Activated naive CD4-positive, alpha-beta T cell treated with Interleukin-2 at 50 U/mL for 16 hours (primary cell): ENCODE measurements at places on chromosomes 13 and 19.

- no peak for DNase-seq
These were observed 16.2 kb downstream of the LACC1 start for GRCh38 chr13:43895940-43896339.

- DNase-seq, result no peak
These were observed 42.7 kb downstream of the ANKRD10 start for GRCh38 chr13:110872034-110872767.

DNA sequence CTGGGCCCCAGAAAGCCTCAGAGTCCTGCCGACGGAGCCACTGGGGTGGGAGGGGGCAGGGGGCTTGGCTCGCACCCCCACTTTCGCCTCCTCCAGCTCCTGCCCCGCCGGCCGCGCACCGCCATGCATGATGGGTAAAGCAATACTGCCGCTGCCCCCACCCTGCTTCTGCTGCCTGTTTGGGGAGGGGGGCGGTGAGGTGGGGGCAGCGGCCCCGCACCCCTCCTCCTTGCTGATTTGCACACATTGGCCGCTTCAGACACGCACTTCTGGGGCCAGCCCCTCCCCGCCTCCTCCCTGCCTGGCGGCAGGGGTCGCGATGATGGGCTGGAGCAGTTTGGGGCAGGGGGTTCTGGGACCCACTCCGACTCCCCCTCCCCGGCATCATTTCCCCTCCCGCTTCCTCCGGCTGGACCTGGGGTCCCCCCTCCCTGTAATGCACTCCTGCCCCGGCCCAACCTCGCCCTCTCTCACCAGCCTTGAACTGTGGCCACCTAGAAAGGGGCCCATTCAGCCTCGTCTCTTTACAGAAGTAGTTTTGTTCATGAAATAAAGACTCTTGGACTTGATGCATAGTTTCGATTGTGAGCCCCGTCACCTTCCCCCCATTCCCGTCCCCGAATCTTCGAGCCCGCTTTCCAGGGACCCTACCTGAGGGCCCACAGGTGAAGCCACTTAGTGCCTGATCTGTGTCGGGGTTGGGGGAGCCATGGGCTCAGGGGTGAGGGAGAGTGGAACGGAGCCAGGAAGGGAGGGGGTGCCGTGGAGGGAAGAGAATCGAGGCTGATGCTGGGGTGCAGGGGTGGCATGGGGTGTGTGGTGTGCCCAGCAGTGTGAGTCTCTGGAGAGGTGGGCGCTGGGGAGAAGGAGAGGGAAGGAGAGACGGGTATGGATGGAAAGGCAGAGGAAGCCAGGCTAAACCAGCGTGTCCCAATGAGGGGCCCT, 1.4 kb upstream of the HPN start:
- no peak for DNase-seq

- no peak for DNase-seq
These were observed 31.1 kb downstream of the RDH8 start for GRCh38 chr19:10044390-10044789.

GRCh38 chr13:99542788-99543406, 41.6 kb downstream of the TM9SF2 start:
- peak; percentile 53 for DNase-seq

GRCh38 chr13:110409581-110409992, 102.5 kb downstream of the COL4A2 start:
- no peak for DNase-seq

DNA sequence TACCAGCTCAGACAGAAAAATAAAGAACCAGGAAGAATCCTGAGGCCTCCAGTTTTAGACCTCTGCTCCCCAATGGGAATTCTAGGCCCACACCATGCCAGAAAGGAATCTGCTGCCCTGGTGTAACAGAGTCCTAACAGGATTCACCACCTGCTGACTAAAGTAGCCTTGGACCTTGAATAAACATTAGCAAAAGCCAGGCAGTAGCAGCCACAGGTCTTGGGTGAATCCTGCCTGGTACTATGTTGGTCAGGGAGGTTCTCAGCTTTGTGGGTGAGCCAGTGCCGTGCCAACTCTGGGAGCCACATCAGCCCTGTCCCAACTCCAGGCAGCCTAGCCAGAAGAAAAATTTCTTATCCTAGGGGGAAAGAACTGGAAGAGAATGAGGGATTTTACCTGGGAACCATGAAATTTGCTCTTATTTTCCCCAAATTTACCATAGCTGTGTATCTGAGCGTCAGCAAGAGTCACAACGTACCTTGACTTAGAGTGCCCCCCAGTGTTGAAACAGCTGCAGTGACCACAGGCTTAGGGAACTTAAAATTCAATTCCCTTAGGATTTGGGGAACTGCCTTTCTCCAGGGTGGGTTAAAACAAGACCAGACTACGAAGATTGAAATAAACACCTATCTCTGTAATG, 1895.6 kb upstream of the PRR20A start:
- no peak for DNase-seq

GRCh38 chr13:25114220-25114619, 18.3 kb downstream of the PABPC3 start:
- DNase-seq, result peak; percentile 50

GRCh38 chr13:96020155-96020575, 33.0 kb downstream of the UGGT2 start:
- DNase-seq, result no peak

DNA sequence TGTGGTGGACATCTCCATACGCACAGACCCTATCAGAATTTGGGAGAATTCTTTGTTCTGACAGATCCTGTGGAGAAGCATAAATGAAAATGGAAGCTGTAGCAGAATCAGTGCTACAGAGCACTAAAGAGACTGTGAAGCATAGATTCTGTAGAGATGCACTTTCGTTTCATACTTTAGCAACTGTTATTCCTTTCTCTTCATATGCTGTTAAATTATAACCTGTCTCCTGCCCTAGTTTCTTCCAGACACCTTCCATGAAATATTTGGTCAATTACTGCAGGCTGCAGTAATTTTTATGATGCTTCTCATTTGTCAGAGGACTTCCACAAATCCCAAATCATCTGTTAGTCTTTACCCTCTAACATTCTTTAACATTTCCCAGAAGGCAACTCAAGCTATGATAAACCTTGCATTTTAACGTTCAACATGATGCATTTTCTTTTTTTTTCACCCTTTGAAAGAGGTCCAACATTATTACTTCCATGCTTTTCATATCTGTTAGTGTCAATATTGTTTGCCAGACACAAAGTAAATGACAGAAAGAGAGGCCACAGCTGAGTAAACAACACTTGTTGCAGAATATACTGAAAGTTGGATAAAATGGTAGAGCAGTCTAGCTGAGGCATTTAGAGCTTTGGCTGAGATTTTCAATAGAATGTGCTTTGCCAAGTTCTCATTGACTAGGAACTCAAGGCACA, 412.7 kb downstream of the LMO7 start:
- no peak for DNase-seq

- DNase-seq, result no peak
These were observed 23.7 kb downstream of the ADPRHL1 start for GRCh38 chr13:113429608-113429985.

GRCh38 chr19:9671655-9672054, 3.2 kb downstream of the ZNF562 start:
- no peak for DNase-seq

DNA sequence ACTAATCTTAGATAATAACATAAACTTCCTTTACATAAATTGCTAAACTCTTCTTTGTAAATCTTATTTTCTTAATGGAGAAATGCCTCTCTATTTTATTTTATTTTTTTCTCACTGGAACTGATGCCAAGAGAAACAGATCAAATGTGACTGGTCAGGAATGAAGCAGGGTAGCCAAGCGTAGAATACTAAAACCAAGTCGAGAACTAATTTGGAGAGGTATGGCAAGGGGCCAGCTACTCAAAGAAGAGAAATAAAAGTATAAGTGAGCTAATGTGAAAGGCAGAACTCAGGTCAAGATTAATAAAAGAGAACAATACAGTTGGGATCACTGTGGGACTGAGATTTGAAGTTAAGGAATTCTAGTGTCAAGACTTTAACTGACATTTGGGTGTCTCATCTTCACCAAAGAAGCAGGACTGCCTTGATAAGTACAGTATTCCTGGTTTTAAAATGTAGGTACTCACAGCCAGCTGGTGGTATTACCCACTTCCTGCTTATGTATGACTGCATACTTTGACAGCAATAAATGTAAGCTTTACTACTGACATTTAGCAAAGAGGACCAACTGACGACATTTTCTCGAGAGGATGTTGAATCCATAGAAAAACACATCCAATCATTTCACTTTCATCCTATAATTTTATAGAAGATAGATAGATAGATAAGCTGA, 1192.2 kb downstream of the EFNB2 start:
- DNase-seq, result no peak

- peak; percentile 94 for DNase-seq
These were observed at the start of the genes ZNF568 and ZNF829 for GRCh38 chr19:36915992-36916830. Gene ZNF568, plus strand, starts transcription at chr19:36916332. Its CDS starts 6,439 bp downstream, at chr19:36922771. Gene ZNF829, minus strand, starts transcription at chr19:36916291. Its CDS starts 1,124 bp downstream, at chr19:36915167.

DNA sequence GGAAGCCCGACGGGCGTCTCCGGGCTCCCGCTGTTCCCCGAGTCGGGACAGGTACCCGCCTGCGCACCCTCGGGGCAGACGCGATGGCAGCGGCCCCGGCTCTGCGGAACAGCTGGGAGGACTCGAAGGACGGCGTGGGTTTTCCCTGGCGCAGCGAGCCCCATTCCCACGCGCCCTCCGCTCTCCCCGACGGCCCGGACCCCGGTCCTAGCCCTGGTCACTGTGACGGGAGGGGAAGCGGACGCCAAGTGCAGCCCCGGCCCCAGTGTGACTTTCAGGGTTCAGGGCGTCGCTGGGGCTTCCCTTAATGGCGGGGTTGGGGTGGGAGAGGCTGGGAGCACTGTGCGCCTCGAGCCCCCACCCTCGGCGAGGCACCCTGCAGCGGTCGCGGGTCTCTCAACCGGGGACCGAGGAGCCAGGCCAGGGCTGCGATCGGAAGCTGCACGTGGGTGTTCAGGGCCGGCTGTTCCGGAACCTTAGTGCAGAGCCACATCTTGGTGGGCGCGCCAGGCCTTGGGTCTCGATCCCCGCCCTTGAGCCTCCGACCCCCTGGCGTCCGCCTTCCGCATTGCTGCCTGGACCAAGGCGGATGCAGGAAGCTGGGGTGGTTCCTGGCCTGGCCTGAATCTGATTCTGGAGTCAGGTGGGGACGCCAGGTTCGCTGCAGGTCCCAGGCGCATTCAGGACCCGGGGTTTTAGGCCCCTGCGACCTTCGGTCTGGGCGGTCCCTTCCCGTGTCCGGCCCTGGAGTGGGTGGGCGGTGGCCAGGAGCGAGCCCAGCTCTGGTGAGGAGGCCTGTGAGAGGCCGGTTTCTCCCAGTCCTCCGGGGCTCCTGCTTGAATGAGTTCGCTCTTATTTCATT, 3.5 kb downstream of the LGALS7B start:
- peak; percentile 34 for DNase-seq

GRCh38 chr13:90719461-90719860, 628.0 kb upstream of the MIR17HG start:
- no peak for DNase-seq

DNA sequence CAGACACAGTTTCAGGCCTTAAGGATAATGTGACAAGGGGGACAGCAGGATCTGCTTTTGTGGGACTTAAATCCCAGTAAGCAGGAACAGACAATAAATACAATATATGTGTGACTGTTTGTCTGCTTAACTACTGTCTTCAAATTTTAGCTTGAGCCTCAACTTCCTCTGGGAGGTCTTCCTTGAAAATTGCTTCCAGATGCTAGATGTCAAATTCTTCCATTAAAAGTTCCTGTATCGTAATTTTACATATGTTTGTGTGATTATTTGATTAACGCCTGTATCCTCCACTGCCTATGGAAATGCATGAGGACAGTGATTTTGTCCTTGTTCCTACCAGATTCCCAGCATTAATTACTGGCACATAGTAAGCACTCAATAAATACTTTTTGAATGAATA, 385.5 kb downstream of the NDFIP2 start:
- no peak for DNase-seq

- DNase-seq, result no peak
These were observed 3.8 kb downstream of the TARM1 start for GRCh38 chr19:54077334-54077733.

DNA sequence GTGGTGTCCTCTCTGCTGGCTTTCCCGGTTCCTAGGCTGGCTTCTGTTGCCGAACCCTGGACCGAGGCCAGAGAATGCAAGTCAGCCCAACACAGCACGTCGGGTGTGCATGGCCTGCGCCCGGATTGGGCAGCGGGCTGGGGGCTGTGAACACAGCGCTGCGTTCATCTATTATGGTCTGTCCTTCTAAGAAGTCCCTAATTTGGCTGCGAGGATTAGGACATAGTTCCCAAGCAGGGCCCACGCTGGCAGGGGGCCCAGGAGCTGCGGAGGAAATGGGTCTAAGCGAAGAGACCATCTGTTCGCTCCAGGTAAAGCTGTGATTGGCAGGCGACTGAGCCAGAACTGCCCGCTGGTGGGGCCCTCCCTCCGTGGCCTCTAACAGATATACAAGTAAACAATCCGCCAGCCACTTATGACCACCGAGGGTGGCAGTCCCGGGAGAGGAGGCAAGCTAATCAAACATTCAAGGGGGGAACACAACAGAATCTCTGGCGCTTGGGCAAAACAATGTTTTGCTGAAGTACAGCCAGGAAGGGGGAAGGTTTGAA, 6.0 kb downstream of the SYCE2 start:
- no peak for DNase-seq

GRCh38 chr19:4971424-4971793, 2.5 kb downstream of the KDM4B start:
- DNase-seq, result peak; percentile 32

DNA sequence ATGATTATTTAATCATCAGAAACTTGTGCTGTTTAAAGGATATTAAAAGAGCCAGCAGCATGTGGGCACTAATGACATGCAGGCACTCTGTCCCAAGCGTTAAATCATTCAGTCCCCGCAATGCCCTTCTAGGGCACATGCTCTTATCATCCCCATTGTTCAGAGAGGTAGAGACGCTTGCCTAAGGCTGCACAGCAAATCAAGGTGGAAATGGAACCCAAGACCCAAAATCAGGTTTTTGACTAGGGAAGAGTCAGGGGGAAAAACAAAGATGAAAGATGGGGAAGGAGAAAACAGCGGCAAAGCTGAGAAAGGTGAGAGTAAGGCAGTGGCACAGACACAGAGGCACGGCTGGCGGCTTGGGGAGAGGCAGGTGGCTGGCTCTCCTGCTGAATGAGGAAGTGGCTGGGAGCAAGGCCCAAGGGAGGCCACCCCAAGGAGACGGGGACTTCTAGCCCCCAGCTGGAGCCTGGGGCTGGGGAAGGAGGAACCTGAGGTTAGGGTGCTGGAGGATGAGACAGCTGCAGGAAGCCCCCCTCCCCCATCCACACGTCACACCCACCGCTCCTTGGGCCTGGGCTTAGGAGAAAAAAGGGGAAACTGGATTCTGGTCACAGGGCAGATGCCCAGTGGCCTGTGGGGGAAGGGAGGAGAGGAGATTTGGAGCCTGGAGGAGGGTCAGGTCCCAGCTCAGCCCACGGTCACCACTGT, 1.0 kb upstream of the TYROBP start:
- DNase-seq, result no peak

GRCh38 chr13:105579821-105580710, 955.4 kb downstream of the EFNB2 start:
- DNase-seq, result no peak
